ENCODE measurements at places on chromosomes 2 and 18.

DNA sequence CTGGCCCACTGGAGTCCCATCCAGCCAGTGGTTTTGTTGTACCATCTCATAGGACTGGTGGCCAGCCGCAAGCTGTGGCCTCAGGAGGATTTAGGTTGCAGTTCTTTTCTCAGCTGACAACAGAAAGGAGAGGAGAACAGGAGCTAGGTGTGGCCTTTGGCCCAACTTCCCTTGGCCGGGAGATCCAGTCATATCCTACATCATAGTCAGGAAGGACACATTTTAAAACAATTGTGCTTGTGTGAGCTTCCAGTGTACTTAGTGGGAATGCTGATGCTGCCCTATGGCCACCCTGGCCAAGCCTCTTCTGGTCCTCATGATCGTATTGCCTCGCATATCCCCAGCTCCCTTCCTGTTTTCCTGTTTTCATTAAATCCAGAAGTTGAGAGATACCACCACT lies 98.1 kb downstream of the WDSUB1 start:
- DNase-seq: no peak

DNA sequence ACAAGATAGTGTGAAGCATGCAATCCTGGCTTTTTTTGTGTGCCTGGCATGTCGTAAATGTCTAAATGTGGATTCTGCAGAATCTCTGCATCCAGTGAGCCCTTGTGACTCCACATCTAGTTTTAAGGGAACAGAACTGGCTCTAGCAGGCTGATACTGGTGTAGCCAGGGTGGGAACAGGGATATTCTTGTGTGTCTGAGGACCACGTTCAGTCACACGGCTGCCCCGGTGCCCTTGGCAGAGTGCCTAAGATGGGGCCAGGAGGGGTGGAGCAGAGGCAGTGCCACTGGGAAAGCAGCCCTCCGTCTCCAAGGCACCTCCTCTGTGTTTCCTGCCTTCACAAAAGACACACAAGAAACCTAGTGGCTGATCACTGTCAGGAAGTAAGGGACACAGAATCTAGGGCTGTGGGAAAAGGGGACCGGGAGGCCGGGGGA lies 91.5 kb upstream of the PARD3B start:
- DNase-seq: no peak

DNA sequence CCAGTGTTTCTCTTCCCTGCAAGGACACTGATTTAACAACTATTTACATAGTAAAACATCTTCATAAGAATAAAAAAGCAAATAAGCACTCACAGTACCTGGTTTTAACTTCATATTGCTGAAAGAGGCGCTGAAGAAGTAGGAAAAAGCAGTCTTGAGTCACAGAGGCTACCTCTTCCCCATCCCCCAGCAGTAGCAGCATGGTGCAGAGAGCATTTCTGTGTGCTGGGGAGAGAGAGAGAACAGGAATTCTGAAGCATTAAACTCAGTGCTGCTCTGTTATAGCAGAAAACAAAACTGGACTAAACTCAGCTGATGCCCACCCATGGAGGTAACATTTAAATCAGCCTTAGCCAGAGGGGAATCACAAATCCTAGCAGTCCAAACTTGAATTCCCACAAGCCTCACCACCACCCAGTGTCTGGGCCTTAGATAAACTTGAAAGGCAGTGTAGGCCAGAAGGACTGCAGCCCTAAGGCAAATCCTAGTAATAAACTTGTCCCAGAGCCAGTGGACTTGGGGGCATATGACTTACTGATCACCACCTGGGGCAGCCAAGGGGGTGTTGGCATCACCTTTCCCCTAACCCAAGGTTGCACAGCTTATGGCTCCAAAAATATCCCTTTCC lies 321.8 kb upstream of the CWC22 start:
- no peak for DNase-seq

DNA sequence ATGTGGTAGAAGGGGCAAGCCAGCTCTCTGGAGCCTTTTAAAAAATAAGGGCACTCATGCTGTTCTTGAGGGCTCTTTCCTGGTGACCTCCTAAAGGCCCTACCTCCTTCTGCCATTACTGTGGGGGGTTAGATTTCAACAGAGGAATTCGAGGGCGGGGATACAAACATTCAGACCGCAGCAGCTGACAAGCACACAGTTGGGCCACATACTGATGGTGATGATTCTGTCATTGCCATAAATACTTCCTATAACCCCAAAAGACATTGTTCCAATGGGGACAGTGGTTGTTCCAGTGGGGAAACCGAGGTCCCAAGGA lies 67.0 kb downstream of the TSHZ1 start:
- DNase-seq: no peak

DNA sequence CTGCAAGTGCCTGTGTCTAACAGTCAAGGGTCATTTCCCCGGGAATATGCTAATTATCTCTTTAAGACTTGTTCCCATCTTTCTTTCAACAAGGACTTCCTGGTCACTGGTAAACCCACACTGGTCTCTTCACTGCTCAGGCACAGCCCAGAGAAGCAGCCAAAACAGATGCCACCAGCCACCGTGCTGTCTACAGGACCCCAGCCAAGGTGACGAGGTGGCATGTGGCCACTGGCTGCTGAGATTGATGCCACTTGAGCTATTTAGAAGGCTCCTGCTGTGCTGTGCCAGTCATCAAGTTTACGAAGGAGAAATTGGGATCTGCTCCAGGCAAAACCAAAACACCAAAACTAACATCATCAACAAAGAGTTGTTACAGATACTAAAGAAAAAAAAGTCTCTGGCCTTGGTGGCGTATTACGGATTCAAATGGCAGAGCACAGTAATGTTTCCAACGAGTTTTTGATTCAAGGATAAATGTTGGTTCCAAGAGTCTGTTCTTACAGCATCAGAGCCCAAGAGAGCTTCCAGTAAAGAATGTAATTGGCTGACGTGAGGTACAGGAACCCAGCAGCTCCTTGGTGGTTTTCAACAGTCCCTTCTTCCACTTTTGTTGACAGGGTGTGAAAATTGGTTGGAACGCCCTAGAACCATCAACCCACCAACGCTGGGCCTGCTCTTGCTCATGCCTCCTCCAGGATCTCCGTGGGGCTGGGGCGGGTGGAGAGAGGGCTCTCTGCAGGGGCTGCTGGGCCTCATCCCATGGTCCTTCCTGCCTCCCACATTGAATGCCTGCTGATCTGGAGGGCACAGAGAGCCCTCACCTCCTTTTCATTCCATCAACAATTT lies 63.7 kb upstream of the ZCCHC2 start:
- DNase-seq: no peak

- DNase-seq: no peak
Observed at GRCh38 chr18:55988537-55988936, 400.5 kb upstream of the TCF4 start.

- DNase-seq: no peak
Observed at GRCh38 chr2:27446057-27446456, 3.9 kb downstream of the KRTCAP3 start.

DNA sequence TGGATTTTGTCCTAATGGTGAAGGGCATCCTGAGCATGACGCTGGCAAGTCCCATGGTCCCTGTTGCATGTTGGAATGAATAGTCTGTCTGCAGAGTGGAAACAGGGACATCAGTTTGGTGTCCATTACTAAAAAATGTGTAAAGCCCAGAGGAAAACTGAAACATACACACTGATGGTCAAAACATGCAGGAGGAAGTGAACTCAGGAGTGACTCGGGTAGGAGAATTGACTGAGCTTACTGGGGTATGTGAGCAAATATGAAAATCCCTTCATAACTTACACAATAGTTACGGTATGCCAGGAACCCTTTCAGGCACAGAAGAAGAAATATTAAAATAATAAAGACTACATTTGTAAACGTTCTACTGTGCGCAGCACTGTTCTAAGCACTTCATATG lies 5.6 kb upstream of the SOX11 start:
- DNase-seq: no peak

DNA sequence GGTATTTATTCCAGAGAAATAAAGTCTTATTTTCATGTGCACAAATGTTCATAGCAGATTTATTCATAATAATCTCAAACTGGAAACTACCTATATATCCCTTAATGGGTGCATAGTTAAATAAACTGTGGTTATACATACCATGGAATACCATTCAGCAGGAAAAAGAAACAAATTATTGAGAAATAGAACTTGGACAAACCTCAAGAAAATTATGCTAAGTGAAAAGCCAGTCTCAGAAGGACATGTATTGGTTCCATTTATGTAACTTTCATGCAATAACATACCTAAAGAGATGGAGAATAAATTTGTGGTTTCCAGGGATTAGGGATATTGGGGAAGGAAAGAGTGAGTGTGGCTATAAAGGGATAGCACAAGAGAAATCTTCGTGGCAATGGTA lies 452.6 kb downstream of the SETBP1 start:
- DNase-seq: no peak

- DNase-seq: no peak
Observed at GRCh38 chr2:170972296-170973224, 43.5 kb downstream of the GORASP2 start.

- no peak for DNase-seq
Observed at GRCh38 chr2:64106481-64106880, 37.7 kb downstream of the PELI1 start.

- no peak for DNase-seq
Observed at GRCh38 chr18:22303927-22304326, 113.8 kb downstream of the CTAGE1 start.
